ENCODE measurements at places on chromosomes 12 and 14.

DNA sequence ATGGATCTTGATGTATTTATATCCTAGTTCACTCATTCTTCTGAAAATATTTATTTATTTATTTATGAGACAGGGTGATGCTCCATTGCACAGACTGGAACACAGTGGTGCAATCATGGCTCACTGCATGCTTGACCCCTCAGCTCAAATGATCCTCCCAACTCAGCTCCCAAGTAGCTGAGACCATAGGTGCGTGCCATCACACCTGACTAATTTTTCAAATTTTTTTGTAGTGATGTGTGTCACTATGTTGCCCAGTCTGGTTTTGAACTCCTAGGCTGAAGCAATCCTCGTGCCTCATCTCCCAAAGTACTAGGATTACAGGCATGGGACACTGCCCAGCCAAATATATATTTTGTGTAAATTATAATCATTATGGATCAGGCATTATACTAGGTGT, 595.6 kb upstream of the ATP2B1 start:
- no peak for DNase-seq

GRCh38 chr12:89351489-89352241, 636 bp downstream of the DUSP6 start:
- DNase-seq = peak; percentile 45

DNA sequence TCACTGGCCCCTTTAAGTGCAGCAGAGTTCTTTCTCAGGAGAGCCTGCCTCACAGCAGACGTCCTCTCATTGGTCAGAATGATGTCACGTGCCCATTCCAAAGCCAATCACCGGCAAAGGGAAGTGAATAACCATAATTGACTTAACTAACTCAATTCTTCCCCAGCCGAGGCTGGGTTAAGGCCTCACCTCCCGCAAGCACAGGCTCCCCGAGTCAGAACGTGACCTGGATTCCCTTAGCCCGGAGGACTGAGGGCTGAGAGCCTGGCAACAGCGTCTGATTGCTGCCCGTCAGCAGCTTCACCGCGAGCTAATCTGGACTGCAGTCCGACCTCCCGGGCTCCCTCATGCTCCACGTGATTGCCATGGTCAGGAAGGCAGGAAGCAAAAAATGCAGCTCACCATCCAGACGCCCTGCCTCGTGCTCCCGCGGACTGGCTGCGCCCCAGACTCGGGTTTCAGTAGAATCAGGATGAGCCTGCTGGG, 92.1 kb upstream of the FZD10 start:
- no peak for DNase-seq

GRCh38 chr14:99616832-99617800, 13.1 kb upstream of the CCDC85C start:
- no peak for DNase-seq

DNA sequence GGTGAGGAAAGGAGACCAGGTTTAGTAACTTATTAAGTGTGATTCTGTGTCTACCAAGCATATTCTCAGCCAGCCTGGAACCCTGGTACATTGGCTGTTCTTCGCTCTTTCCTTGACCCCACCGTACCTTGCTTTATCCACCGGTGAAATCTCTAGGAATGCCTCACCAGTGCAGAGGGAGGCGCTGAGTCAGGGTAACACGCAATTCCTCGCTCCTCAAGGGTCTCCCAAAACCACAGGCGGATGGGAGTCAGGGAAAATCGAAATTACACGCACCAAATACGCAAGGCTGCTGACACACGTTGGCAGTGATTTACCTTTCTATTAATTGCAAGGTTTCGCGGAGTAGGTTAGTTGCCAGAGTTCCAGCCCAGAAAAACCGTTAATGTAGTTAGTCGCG, 845 bp downstream of the L3HYPDH start:
- DNase-seq = no peak

- no peak for DNase-seq
Observed at GRCh38 chr12:52759695-52760094, 17.4 kb downstream of the KRT76 start.

GRCh38 chr12:153080-153746, 60.7 kb downstream of the SLC6A12 start:
- peak; percentile 66 for DNase-seq

GRCh38 chr12:124480469-124481256, 86.7 kb downstream of the NCOR2 start:
- peak; percentile 54 for DNase-seq

DNA sequence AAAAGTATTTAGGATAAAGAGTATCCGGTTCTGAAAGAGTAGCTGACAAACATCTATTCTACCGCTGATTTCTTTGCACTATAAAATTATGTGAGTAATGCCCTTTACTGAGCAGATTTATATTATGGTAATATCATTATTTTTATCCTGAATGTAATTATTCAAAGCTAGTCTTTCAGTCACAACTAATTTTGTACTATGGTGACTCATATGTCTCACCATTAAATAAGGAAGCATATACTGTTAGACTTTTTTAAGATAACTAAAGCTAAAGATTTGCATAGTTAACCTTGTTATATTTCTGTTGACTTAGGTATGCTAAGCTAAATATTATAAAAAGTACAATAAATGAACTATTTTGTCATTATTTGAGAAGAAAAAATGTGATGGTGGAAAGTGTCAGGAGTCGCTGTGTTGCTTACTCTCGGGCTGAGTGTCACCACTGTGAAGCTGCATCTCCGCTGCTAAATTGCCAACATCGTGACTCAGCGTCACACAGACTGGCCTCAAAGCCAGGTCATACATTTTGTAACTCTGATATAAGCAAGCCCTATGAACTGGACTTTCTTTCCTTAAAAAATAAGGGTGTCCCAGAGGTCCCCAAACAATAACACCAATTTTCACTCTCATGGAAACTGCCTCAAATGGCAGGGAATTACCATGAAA, 69.1 kb upstream of the SSTR1 start:
- no peak for DNase-seq

DNA sequence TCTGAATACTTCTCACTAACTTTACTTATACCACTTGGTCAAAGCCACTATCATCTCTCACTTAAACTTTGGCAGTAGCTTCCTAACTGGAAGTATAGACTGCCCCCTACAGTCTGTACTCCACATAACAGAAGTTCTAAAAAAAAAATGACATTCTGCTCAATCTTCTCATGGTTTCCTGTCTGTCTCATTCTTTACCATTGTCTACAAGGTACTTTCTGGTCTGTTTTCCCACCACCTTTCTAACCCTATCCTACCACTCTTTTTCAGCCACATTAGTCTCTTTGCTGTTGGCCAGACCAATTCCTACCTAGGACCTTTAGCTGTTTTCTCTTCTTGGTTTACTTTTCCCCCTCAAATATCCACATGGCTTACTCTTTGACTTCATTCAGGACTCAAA, 14.7 kb downstream of the CPSF6 start:
- DNase-seq = no peak

DNA sequence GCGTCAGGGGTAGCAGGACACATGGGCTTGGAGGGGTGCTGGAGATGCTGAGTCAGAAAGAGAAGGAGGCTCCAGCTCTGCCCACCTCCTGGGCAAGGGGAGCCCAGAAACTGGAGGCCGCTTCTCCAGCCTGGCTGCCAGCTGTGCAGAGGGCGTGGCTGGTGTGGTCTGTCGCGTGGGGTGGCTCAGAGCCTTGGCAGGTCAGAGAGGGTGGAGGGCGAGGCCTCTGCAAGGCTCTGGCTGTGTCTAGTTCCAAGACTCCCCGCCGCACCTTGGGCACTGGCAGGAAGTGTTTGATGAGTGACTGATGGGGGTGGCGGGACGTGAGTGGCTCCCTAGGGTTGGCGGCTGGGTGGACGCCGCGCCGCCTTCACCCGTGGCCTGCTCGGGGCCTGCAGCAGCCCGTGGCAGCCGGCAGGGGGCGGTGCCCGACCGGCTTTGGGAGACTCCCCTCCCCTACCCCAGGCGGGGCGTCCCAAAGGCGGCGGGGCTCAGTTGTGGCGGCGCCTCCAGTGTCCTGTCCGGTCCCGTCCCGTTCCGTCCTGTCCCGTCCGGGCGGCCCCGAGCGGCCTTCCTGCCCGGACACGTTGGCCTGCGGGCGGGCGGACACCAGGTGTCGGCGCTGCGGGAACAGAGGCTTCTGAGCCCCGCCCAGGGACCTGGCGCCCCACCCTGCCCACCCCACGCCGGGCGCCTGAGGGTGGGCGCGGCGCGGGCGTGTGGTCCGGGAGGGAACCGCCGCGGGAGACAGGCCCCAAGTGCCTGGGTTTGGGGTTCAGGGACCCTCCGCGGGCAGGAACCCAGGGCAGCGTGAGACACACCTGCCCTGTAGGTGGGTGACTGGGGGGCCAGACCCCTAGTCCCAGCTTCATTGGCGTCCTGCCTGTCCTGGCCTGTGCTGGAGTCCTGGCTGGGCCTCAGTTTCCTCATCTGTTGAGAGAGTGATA, 39.7 kb downstream of the KRT80 start:
- peak; percentile 73 for DNase-seq

DNA sequence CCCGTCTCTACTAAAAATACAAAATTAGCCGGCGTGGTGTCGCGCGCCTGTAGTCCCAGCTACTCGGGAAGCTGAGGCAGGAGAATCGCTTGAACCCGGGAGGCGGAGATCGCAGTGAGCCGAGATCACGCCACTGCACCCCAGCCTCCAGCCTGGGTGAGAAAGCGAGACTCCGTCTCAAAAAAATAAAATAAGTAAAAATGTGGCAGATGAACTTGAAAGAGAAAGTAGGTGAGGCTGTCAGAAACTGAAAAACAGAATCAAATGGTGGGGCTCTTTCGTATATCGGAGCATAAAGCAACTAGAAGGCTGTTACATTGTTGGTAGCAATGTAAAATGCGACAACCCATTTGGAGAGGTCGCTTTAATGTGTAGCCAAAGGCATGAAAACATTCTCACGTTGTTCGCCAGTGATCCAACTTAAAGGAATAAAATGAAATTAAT, 767 bp upstream of the CCNT1 start:
- DNase-seq = no peak

- no peak for DNase-seq
Observed at GRCh38 chr14:54001189-54001878, 44.7 kb upstream of the BMP4 start.

DNA sequence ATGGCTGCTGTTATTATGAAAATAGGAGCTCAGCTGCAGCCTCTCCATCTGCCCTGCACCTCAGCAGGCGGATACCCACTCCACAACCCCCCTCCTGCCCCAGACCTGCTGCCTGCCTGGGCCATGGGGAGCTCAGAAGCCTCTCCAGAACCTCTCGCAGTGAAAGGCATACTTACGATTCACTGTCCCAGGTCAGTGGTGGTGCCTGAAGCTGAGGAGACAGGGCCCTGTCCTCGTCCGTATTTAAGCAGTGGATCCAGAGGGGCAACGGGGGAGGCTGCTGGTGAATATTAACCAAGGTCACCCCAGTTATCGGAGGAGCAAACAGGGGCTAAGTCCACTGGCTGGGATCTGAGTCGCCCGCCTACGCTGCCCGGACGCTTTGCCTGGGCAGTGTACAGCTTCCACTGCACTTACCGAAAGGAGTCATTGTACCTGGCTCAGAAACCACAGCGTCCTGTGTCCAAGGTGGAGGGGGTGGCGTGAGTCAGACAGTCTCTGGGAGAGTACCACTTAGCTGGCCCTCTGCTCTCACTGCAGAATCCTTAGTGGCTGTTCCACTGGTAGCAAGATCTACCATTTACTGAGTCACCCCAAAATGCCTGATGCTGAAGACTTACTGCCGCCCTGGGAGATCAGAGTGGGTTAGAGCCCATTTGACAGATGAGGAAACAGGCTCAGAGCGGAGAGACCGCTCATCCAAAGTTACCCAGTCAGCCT, at the start of gene SERPINA1:
SERPINA1 (minus strand) TSS at position 219 of the 720 bp plus-strand sequence. CDS start 5,365 bp downstream, outside the sequence.
- DNase-seq = no peak

DNA sequence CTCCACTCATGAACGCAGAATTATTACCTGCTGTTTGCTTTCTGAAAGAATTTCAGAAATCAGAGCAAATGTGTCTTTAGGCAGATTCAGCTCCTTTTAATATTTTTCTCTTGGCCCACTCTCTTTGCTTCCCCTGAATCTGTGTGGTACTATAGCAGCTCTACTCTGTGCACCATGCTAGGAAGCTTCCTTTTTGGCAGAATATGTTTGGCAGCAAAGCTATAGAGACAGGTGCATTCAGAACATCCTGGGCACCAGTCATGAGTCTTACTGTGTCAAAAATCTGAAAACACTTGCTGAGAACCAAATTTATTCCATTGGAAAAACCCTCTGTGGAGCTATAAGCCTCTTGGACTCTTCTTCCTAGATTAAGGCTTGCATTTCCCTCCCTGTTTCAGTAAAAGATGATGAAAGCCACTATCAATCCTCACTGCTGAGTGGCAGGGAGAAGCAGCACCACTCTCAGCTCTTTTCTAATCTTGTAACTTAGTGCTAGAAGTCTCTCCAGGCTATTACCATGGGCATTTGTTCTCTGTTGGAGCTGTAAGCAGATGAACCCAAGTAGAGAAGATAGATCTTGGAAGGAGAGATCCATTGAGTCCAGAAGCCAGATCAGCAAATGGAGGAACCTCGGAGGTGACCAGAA, 18.2 kb downstream of the CIPC start:
- no peak for DNase-seq

DNA sequence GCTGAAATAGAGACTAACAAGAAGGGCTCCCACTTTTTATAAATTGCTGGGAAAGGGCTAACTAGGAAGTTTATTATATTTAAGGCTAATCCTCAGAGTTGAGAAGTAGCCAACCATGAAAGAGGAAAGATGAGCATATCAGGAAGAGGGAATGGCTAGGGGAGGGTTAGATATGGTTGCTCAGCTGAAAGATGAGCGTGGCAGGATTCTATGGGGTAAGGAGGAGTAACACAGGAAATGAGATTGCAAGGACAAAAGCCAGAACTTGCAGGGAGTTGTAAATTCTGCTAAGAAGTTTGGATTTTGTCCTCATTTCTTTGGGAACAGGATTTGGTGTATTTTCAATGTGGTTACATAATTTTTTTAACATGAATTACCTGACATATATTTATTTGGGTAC, 127.4 kb upstream of the ATP2B1 start:
- no peak for DNase-seq

- DNase-seq = no peak
Observed at GRCh38 chr12:29253906-29254625, 105.0 kb downstream of the FAR2 start.

DNA sequence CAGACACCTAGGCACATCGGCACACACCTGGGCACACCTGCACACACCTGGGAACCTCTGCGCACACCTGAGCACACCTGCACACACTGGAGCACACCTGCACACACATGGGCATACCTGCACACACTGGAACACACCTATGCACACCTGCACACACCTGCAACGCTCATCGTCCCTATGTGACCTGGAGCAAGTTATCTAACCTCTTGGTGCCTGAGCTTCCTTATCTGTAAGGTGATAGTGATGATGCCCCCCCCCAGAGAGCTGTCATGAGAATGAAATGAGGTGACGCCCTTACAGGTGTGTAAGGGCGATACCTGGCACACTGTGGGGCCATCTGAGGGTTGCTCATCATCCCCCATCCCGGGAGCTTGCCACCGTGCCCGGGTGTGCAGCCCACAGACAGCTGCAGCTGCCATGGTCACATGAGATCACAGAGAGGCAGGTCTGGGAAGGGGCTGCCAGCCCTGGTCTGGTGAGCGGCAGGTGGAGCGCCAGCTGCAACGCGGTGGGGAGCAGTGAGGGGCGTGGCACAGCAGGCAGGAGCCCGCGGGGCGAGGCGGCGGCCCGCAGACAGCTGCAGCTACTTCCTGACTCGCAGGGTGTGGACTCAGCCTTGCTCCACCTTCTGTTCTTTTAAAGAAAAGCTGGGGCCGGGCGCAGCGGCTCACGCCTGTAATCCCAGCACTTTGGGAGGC, 59.9 kb upstream of the FBRSL1 start:
- DNase-seq = peak; percentile 52

GRCh38 chr12:1515428-1515827, 79.0 kb downstream of the FBXL14 start:
- no peak for DNase-seq

- no peak for DNase-seq
Observed at GRCh38 chr12:129651951-129652350, 251.9 kb downstream of the TMEM132D start.

- DNase-seq = peak; percentile 72
Observed at GRCh38 chr12:104682790-104683279, 226.1 kb downstream of the CHST11 start.

All from activated CD4-positive, alpha-beta T cell treated with anti-CD3 and anti-CD28 coated beads, Interleukin-2, amount 50 U/mL, for 48 hours (primary cell).